ENCODE measurements at places on chromosomes 16 and 17.

DNA sequence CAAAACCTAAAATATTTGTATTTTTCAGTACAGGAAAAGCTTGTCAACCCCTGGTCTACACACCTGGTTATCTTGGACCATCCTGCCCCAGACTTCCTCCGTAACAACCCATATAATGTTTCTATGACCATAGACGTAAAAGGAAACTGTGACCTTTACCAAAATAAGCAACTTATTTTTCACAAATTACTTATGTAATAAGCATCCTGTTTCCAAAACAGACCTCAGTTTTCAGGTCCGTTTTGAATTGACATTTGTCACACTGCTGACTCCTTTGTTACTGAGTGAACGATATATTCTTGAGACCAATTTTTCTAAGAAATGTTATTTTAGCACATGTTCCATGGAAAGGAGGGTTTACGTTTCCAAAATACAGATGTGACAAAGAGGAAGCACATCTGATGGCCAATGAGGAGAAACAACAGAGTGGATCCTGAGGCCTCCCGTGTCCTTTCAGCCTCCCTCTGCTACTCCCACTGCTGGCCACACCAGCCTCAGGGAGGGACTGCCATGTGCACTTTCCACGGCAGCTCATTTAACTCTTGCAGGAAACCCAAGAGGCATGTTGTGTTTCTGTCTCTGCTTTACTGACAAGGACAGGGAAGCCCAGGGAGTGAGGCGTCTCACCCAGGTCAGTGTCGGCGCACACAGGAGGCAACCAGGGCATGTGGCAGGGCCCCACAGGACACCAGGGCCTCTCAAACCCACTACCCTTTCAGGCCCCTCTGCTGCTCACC, 20.1 kb upstream of the ALDH3A1 start:
- no peak for DNase-seq

DNA sequence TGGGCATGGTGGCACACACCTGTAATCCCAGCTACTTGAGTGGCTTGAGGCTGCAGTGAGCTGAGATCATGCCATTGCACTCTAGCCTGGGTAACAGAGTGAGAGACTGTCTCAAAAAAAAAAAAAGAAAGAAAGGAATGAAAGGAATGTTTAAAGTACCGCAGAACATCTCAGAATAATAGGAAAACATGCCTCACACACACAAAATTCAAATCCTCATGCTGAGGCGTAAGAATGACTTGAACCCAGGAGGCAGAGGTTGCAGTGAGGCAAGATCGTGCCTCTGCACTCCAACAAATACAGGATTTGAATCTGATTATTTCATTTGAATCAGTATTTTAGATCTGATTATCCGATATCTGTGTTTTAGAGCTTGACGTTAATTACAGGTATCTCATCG, 21.3 kb upstream of the GAA start:
- DNase-seq, result no peak

- no peak for DNase-seq
Measured at GRCh38 chr16:21186326-21186691, 25.1 kb downstream of the ZP2 start.

GRCh38 chr16:82135844-82136243, 34.2 kb downstream of the MPHOSPH6 start:
- DNase-seq, result no peak

GRCh38 chr16:84841787-84842300, 22.1 kb downstream of the CRISPLD2 start:
- DNase-seq, result no peak
